Stimulated activated CD8-positive, alpha-beta memory T cell treated with anti-CD3 and anti-CD28 coated beads, Interleukin-4, amount 100 ng/mL, for 1 hour (primary cell): ENCODE measurements at places on chromosomes 6 and 20.

GRCh38 chr6:160132297-160132637 lies 10.7 kb downstream of the SLC22A1 start:
- no peak for DNase-seq

- DNase-seq = no peak
Observed at GRCh38 chr6:126701676-126702560, 362.0 kb downstream of the CENPW start.

GRCh38 chr6:70151616-70152015 lies 151.3 kb downstream of the COL9A1 start:
- no peak for DNase-seq

DNA sequence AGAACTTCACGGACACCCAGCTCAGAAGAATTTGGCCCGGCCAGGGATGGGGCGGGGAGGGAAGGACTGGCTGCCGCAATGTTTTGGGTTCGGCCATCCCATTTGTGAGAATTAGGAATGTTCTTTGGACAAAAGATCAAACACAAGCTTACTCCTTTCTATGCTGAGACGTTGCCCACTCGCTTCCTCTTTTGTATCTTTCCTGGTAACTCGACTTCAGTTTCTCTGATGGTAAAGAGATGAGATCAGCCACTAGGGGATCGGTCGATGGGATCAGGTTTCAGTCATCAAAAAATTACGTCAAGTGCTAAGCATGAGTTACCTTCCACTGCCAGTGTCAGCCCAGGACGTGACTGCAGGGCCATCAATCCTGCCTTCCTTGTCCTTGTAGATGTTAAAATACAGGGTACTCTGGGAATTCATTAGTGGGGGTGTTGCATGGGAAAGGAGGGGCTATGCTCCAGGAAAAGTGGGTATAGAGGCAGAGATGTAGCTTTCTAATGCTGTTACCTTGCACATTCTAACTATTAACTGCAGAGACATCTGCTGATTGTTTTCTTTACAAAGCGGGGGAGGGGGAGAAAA lies 190.2 kb downstream of the TSHZ2 start:
- no peak for DNase-seq

DNA sequence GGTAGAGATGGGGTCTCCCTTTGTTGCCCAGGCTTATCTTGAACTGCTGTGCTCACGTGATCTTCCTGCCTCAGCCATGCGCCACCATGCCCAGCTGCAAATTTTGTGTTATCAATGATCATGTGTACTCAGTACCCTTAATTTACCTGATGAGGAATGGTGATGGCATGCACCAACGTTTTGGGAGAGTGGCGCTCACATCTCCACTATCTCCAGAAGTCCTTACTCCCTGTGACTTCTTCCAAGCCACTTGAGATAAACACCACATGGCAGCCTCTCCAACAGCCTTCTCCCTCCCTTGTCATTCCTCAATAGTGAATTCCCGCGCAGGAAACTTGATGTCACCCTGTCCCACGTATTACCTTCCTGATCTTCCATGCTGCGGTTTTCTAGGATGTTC lies 58.1 kb downstream of the PSMG4 start:
- DNase-seq = no peak

DNA sequence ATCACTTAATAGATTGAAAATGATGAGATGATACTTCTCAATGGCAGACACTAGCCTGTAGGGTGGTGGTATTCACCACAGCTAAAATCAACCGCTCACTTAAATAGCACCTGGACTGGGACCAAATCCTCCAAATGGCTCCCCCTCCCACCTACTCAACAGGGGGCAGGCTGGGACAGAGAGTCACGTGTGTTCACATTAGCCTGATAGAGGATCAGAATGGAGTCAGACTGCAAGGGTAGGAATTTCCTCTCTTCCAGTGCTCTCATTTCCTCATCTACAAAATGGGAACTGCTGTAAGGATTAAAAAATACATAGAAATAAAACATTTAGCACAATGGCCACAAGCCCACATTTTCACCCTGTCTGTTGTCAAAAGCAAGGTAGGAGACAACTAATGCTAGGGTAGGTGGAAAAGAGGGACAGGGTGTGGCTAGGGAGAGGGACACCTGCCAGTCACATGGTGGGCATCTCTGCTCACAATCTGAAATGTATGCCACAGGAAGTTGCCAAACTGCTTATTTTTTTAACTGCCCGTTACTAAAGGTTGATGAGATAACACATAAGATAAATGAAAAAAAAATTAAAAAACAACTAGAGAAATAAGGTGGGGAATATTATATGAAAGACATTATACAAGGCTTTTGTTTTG lies 55.3 kb downstream of the BACH2 start:
- DNase-seq = no peak

GRCh38 chr6:68400396-68400795 lies 234.7 kb upstream of the ADGRB3 start:
- no peak for DNase-seq
